ENCODE measurements at places on chromosomes 11 and 22. TPM values are rescaled to one million over a fixed set of nuclear protein-coding genes. Genes with fewer than 3 reads are reported as not detected.

Gene SPTBN2
- not detected for total RNA-seq

Gene KCNK7
- 5.7 TPM for total RNA-seq

Gene ZP1
- total RNA-seq, result not detected

Gene GLB1L3
- total RNA-seq, result 2.2 TPM

Gene IFITM10
- total RNA-seq, result 0.78 TPM

Gene RFPL2
- total RNA-seq, result 1.6 TPM

Gene UPK3A
- total RNA-seq, result not detected

Gene LRP5
- 3.0 TPM for total RNA-seq

Gene OR4A16
- not detected for total RNA-seq

Gene TMPRSS13
- total RNA-seq, result 2.0 TPM

- peaks cover 34% of the 10 kb centered on the region for H3K4me1 ChIP-seq
- no peaks in the 10 kb centered on the region for H3K36me3 ChIP-seq
- H3K4me3 ChIP-seq, result no peak overlapping the region
These were observed 64.2 kb downstream of the MICAL2 start for GRCh38 chr11:12174477-12175143.

- peak; percentile 41 for DNase-seq
- H3K27me3 ChIP-seq, result no peaks in the 10 kb centered on the region
- no peaks in the 10 kb centered on the region for H3K36me3 ChIP-seq
- peak overlapping the region; percentile 90 for H3K4me3 ChIP-seq
These were observed 14.3 kb downstream of the DGKZ start for GRCh38 chr11:46361283-46362155.

- H3K27me3 ChIP-seq, result no peaks in the 10 kb centered on the region
- no peak overlapping the region for H3K4me3 ChIP-seq
- no peaks in the 10 kb centered on the region for H3K4me1 ChIP-seq
These were observed 220.0 kb downstream of the TRPC6 start for GRCh38 chr11:101363706-101364275.

DNA sequence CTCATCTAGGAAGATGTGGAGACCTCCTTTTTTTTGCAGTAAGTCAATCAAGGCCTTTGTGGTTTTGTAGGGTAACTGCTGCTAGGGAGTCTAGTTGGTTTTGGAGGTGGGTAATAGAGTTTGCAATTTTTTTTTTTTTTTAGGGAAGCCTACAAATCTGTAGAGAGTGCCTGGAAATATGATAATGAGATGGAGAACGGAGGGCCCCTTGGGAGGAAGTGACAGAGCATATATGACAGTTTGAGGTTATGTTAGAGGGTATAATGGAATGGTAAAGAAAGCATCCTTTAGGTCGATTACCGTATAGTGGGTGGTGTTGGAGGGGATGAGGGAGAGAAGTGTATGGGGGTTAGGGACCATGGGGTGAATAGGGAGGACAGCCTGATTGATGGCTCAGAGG, 98.3 kb downstream of the ELP4 start:
- H3K36me3 ChIP-seq, result peaks cover 3% of the 10 kb centered on the region
- H3K27ac ChIP-seq, result no peak overlapping the region
- no peak overlapping the region for H3K4me3 ChIP-seq
- H3K27me3 ChIP-seq, result no peaks in the 10 kb centered on the region
- H3K4me1 ChIP-seq, result no peaks in the 10 kb centered on the region

GRCh38 chr11:117204283-117205080, 5.3 kb downstream of the TAGLN start:
- H3K27me3 ChIP-seq, result no peaks in the 10 kb centered on the region
- DNase-seq, result no peak
- peaks cover 10% of the 10 kb centered on the region for H3K36me3 ChIP-seq
- H3K27ac ChIP-seq, result peak overlapping the region; percentile 77

DNA sequence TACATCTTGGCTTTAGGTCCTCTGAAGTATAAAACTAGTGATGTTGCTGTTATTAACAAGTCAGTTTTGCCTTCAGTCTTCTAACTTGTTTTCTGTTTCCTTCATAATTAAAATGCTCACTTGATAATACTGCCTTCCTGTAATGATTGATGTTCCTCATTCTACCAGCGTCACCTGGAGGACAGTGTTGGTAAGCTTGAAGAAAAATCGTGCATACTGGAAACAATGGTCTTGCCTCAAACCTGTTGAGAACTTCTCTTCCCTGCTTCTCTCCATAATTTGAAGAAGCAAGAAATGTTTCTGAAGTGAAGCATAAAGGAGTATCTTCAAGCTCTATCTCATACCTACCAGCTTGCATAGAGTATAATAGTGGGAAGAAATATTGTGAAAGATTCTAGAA, 3.0 kb downstream of the YWHAH start:
- peak overlapping the region; percentile 72 for H3K4me3 ChIP-seq
- no peaks in the 10 kb centered on the region for H3K27me3 ChIP-seq
- DNase-seq, result no peak
- H3K27ac ChIP-seq, result no peak overlapping the region
- H3K36me3 ChIP-seq, result peaks cover 2% of the 10 kb centered on the region

DNA sequence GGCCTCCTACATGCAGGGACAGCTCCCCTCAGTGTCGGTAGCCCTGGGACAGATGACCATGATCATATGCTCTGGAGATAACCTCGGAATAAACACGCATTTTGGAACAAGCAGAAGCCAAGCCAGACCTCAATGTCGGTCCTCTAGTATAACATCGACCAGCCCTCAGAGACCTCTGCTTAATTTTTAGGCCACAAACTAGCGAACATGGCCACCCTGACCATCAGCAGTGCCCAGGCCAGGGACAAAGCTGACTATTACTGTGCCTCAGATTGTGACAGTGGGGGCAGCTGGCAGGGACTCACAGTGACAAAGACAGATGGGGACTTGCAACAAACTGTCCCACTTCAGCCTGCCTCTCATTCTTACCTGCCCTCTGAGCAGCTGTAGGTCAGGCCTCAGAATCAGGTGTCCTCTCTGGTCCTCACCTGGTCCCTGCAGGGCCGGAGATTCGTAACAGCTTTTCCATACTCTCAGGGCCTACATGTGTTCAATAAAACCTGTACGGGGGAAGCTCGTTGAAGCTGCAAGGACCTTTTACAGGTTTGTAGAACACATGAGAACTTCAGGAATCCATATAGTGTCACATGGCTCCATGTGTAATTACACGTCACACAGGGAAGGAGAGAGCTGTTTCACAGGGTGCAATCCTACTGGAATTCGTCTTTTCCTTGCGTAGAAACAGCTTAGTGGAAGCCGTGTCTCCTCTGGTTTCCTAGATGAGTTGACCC, 72.8 kb upstream of the IGLL5 start:
- H3K27me3 ChIP-seq, result no peaks in the 10 kb centered on the region
- DNase-seq, result no peak
- H3K4me3 ChIP-seq, result no peak overlapping the region

DNA sequence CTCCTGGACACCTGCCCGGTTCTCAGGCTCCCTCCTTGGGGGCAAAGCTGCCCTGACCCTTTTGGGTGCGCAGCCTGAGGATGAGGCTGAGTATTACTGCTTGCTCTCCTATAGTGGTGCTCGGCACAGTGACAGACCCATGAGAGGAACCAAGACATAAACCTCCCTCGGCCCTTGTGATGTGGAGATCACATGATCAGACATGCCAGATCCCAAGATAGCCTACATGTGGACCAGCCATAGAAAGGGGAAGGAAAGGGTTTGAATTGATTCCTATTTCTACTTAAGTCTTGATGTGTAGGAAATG, 125.3 kb downstream of the VPREB1 start:
- peaks cover 80% of the 10 kb centered on the region for H3K27me3 ChIP-seq
- no peak for DNase-seq
- no peak overlapping the region for H3K4me3 ChIP-seq
- H3K36me3 ChIP-seq, result peaks cover 2% of the 10 kb centered on the region
- H3K27ac ChIP-seq, result no peak overlapping the region

DNA sequence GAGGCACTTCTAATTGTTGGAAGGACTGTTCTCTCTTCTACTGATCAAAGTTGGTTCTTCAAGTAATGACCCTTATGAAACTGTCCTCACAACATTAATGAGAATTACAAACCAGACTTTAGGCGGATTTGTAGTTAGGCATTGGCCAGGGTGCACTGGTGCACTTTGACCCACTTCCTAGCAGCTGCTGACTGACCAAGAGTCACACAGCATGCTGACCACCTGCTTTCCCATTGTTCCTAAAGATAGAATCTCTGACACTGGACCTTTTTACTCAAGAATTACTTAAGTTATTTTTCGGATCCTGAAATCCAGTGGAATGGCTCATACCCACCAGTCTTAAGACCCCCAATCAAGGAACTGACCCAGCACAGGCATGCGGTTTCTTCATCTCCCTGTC, 264.0 kb downstream of the ST3GAL4 start:
- H3K27ac ChIP-seq, result no peak overlapping the region
- H3K36me3 ChIP-seq, result no peaks in the 10 kb centered on the region
- peaks cover 26% of the 10 kb centered on the region for H3K27me3 ChIP-seq

- H3K27ac ChIP-seq, result no peak overlapping the region
- H3K27me3 ChIP-seq, result peaks cover 25% of the 10 kb centered on the region
- no peak overlapping the region for H3K4me3 ChIP-seq
- no peaks in the 10 kb centered on the region for H3K36me3 ChIP-seq
- DNase-seq, result no peak
These were observed 12.9 kb upstream of the MUC6 start for GRCh38 chr11:1049431-1049891.

DNA sequence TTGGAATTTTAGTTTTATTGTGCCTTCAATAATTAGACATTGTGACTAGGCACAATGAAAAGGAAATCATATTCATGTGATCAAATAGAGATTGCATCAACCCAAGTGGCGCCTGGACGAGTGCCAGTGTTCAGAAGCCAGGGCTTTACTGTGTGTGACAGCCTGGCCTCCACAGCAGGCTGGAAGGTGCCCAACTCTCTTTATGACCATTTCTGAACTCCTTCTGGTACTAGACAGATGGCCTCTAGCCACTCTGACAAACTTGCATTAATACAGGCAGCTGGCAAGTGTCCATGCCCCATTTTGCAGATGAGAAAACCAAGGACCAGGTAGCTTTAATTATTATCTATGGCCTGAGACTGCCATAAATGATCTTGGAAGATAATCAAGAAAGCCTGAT, 8.3 kb upstream of the POU2AF1 start:
- no peaks in the 10 kb centered on the region for H3K36me3 ChIP-seq
- no peak overlapping the region for H3K4me3 ChIP-seq
- no peak for DNase-seq
- no peaks in the 10 kb centered on the region for H3K4me1 ChIP-seq
- no peak overlapping the region for H3K27ac ChIP-seq
- peaks cover 12% of the 10 kb centered on the region for H3K27me3 ChIP-seq

GRCh38 chr22:20980523-20980922, 1.6 kb upstream of the LZTR1 start:
- peaks cover 36% of the 10 kb centered on the region for H3K4me1 ChIP-seq
- no peak for DNase-seq
- peak overlapping the region; percentile 93 for H3K27ac ChIP-seq

GRCh38 chr22:24994070-24994763, 41.7 kb downstream of the KIAA1671 start:
- peaks cover 4% of the 10 kb centered on the region for H3K36me3 ChIP-seq
- peaks cover 39% of the 10 kb centered on the region for H3K27me3 ChIP-seq
- no peak overlapping the region for H3K4me3 ChIP-seq
- H3K27ac ChIP-seq, result peak overlapping the region; percentile 19

DNA sequence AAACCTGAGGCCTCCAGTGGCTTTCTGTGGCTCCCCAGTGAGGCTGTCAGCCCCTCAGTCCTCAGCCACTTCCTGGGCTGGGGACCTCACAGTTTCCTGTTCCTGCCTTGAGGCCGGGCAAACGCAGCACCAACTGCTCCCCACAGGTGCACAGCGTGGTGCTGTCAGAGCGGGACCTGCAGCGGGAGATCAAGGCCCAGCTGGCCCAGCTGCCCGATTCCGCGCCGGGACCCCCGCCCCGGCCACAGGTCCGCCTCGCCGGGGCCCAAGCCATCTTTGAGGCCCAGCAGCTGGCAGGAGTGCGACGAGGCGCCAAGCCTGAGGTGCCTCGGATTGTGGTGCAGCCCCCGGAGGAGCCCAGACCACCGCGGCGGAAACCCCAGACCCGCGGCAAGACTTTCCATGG, 5.4 kb downstream of the TBC1D10C start:
- DNase-seq, result peak; percentile 49
- peak overlapping the region; percentile 99 for H3K4me3 ChIP-seq
- H3K36me3 ChIP-seq, result peaks cover 7% of the 10 kb centered on the region
- H3K27ac ChIP-seq, result peak overlapping the region; percentile 94
- no peaks in the 10 kb centered on the region for H3K27me3 ChIP-seq

DNA sequence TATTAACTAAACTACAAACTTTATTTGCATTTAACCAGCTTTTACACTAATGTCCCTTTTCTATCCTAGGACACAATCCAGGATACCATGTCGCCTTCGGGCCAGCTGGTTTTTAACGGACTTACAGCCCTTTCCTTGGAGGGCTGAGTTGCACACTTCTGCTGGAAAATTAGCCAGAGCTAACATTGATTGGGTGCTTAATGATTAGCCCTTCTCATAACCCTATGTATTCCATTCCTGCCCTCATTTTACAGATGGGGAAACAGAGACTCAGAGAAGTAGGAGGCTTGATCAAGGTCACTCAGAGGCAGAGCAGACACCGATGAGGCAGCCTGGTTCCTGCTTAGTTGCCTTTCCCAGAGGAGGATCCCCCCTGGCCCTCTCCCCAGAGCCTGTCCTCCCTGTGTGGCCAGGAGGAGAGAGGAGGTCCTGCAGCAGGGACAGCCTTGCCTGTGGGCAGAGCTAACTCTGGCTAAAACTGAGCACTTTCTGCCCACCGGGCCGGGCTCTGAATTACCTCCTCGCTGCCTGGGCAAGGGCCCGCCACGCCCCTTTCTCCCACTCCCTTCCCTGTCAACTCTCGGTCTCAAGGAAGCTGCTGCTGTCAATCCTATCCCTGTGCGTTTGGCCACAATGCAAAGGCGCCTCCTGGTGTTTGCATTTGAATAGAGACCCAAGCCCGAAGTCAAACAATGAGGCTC, 59.6 kb upstream of the PAX6 start:
- no peaks in the 10 kb centered on the region for H3K36me3 ChIP-seq
- H3K27me3 ChIP-seq, result peaks cover 64% of the 10 kb centered on the region

- H3K36me3 ChIP-seq, result no peaks in the 10 kb centered on the region
- no peak for DNase-seq
- H3K4me3 ChIP-seq, result peak overlapping the region; percentile 76
- no peaks in the 10 kb centered on the region for H3K27me3 ChIP-seq
- H3K27ac ChIP-seq, result peak overlapping the region; percentile 86
- peaks cover 37% of the 10 kb centered on the region for H3K4me1 ChIP-seq
These were observed 26.6 kb downstream of the ZBED4 start for GRCh38 chr22:49880281-49880680.

DNA sequence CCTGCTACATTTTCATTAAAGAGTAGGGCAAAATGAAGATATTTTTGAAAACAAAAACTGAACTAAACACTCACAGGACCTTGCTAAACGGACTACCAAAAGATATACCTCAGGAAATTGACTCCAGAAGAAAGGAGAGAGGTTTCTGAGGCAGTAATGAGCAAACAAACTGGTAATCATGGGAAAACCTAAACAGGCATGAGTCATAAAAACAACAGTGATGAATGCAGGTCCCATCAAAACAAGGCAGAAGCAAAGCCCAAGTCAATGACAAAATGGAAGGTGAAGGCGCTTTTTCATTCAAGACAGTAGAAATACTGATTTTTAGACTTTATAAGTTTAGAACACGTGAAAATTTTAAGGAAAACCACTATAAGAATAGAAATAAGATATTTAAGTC, 104.5 kb downstream of the EFCAB6 start:
- no peaks in the 10 kb centered on the region for H3K4me1 ChIP-seq
- no peak overlapping the region for H3K27ac ChIP-seq
- no peak overlapping the region for H3K4me3 ChIP-seq
- H3K36me3 ChIP-seq, result no peaks in the 10 kb centered on the region
- DNase-seq, result no peak

All from T-helper 17 cell (primary cell).